Mucosa of descending colon (tissue), 3 donors: ENCODE measurements at places on chromosomes 16 and 17.

- DNase-seq = no peak
Observed at GRCh38 chr17:66649818-66650543, 184.9 kb upstream of the CACNG5 start.

DNA sequence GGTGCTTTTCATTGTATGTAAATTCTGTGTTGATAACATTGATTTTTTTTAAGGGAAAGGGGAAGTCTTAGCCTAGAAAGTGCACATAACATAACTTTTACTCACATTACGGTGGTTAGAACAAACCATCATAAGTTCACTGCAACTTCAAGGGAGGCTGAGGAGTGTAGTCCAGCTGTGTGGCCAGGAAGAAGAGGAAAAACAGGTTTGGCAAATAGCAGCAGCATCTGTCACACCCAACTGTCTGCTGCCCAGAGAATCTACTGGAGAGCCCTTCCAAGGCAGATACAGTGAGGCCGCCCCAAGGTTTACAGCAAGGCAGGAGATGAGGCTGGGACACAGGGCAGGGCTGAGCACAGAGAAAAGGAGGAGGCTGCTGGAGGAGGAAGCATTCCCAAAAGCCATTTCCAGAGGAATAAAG lies 60.6 kb downstream of the AIPL1 start:
- no peak for DNase-seq

- no peak for DNase-seq
Observed at GRCh38 chr16:72474501-72475123, 302.7 kb upstream of the PMFBP1 start.

DNA sequence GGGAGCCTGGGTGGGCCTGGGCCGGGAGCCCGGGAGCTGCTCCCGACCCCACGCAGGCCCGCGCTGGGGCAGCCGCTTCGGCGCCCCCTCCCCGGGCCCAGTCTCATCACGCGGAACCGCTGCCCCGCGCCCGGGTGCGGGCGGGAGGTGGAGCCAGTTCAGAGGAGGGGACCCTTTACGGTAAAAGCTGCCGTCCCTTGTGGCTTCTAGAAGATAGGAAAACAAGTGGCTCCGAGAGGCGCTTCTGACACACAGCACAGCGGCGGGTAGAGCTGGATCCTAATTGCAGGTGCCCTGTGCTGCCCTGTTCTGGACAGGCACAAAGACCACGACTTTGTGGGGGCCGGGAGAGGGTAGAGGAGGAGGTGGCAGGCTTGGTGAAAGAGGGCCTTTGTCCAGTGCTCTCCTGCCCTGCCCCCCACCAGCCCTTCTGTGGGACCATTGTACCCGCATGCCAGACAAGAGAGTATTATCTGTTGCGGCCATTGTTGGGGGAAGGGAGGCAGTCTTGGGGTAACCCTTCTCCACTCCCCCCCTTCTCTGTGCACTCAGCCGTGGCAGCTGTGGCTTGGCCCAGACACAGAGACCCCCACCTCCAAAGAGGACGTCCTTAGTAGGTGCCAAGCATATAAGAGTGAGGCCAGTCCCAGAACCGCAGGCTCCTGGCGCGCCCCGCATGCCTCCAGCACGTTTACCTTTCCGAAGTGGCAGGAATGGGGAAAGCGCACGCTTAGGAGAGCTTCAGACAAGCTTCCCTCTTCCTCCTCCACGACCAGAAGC lies 736 bp downstream of the CNP start:
- peak; percentile 61 for DNase-seq

DNA sequence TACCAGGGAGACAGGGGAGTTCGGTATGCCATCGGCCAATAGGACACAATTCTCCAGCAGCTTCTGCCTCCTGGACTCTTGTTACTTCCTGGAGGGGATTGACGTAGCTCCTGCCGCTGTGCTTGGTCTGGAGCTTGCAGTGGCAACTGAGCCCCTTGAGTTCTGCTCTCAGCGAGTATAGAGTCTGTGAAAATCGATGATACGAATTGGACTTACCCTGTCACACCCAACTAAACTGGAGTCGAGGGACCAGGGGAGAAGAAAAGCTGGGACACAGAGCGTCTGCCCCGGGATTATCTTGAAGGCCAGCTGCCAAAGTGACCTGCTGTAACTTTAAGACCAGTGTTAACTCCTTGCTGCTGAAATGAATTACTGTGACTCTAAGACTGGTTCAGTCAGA lies 22.2 kb downstream of the SEC14L1 start:
- no peak for DNase-seq

DNA sequence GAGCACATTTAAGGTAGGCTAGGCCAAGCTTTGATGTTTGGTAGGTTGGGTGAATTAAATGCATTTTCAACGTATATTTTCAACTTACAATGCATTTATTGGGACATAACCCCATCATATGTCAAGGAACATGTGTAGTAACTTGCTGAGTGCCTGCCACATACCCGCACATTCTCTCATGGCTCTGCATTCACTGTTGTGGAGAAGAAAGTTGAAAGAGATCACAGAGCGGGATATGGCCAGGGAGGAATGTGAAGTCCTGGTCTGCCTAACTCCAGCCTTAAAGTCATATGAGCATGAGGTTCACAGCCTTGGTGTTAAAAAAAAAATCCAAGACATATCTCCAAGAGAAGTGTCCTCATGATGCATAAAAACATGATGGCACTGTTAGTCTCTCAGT lies 79.1 kb downstream of the CFDP1 start:
- no peak for DNase-seq

- peak; percentile 85 for DNase-seq
Observed at GRCh38 chr16:3022208-3022683, 1.5 kb downstream of the HCFC1R1 start.

- DNase-seq = no peak
Observed at GRCh38 chr17:6749519-6749918, 6.3 kb upstream of the XAF1 start.

DNA sequence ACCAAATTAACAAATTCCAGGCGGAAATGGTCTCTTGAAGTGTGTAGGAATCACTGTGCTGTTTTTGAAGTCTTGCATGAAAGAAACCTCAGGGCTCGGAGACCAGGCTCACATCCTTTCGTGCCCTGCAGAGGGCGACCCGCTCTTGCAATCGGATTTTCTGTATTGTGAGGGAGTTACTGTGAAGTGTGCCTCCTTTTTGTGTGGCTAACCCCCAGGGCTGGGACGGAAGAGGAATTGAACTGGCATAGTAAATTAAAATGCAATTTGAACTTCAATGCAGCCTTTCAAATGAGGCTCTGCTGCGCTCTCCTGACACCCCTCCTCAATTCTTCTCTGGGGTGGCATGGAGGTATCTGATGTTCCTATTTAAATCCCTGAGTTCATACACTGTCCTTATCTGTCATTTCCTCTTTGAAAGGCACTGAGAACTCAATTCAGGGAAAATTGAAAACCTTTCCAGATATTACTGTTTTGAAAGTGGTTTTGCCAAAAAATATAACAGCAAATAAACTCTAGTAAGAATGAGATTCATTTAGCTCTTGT lies 51.5 kb upstream of the MGAT5B start:
- peak; percentile 37 for DNase-seq

GRCh38 chr17:10336393-10336792 lies 36.4 kb downstream of the MYH13 start:
- DNase-seq = no peak

GRCh38 chr16:70438969-70439862 lies at the start of gene ST3GAL2:
ST3GAL2 (minus strand) TSS chr16:70439100; CDS start chr16:70398530, 40,570 bp downstream.
- DNase-seq = peak; percentile 96

- DNase-seq = peak; percentile 76
Observed at GRCh38 chr16:23729503-23730424, 16.7 kb upstream of the ERN2 start.

- DNase-seq = no peak
Observed at GRCh38 chr17:34228781-34229180, 26.3 kb upstream of the CCL2 start.

DNA sequence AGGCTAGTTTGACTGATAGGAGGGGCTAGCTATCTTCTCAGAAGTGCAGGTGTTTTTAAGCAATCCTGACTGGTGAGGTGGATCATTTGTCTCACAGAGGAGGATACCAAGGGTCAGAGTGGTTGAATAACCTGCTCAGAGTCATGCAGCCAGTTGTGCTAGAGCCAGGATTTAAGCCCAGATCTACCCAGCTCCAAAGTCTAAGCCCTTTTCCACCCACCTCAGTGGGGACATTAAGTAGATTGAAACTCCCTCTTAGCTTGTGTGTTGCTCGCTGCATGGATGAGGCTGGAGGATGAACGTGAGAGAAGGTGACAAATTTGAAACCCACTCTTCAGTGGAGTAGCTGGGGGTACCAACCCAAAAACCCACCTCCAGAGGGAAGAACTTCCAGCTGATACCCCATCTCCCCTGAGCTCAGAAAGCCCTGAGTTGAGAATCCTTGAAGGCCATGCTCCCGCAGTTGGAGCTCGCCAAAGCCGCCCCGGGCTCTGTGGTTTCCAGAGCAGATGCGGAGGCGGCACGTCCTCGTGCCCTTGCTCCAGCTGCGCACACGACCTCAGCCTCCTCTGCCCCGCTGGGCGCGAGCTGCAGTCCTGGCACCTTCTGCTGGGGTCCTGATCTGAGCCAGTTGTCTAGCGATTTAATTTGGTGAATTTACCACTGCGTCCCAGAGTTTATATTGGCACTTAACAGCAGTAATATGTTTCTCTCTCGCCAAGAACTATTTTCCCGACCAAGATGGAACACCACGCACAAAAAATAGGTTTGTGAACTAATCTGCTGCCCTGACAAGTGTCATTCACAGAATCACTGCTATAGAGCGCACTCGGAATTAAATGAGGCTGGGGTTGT lies 159.5 kb downstream of the CCDC182 start:
- no peak for DNase-seq

DNA sequence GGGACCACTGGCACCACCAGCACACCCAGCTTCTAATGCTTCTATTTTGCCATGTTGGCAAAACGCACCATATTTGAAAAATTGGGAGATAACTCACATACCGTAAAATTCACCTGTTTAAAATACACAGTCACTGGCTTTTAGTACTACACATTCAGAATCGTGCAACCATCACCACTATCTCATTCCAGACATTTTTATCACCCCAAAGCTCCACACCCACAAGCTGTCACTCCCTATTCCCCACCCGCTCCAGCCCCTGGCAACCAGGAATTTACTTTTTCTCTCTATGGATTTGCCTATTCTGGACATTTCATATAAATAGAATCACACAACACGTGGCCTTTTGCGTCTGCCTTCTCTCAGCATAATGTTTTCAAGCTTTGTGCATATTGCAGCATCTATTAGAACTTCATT lies 25.0 kb downstream of the PPL start:
- no peak for DNase-seq

DNA sequence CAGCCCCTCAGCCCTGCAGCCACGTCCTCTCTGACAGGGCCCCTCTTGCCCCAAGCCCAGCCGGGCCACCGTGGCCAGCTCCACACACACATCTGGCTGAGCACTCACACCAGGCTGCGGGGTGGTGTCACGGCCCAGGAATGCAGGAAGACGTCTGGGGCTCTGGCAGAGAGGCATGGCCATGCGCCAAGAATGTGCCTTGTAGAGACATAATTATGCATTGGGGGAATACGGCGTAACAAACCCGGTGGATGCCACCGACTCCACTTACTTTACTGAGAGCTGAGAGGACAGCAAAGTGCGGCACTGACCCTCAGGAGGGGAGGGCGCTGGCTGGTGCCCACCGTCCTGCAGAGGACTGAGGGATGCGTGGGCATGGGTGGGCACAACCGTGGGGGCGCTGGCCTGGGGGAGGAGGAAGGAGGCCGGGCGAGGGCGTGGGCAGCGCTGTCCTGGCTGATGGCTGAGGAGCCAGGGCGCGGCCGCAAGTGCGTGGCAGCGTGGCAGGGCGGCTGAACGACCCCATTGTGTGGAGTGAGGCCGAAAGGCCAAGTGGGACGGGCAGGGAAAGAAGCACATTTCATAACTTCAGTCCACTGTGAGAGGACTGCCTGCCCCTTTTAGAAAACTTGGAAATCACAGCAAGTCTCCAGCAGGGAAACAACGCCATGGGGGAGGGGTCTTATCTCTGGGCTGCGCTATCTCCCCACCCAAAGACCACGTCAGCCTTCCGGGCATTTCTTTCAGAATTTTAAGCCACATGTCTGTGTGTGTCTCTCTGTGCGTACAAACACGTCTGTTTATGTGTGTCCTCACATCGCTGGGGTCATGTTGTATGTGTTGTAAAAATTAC lies 30.6 kb downstream of the METRNL start:
- DNase-seq = peak; percentile 82

- no peak for DNase-seq
Observed at GRCh38 chr16:11168386-11169051, 87.5 kb downstream of the SOCS1 start.

DNA sequence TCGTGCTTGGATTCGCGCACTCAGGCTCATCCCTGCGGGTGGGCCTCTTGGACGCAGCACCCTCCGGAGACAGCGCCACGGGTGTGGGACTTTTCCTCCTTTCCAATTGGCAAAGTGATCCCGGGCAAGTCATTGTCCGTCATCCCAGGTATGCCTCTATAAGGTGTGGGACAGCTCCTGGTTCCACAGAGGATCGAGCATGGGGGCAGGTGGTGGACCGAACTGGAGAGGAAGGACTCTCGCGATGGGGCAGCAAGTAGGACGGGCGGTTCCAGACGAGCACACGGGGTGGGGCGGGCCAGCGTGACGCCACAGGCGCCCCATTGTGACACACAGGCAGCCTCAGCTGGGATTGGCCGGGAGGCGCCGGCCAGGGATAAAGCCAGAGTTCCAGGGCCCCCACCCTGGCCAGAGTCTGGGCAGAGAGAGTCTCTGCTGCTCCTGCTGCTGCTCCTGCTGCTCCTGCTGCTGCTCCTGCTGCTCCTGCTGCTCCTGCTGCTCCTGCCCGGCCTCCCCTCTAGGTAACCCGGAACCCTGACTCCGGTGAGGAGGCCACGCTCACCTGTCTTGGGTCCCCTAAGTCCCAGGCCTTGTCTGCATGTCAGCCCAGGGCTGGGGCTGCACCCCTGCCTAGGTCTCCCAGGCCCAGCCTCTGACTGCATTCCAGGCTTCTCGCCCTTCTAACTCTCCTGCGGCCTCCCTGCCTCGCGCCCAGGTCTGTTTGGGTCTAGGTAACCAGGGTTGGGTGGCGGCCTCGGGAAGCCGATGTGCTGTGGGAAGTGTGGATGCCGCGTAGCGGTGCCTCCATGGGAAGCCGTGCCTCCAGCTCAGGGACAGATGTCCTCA lies 38.5 kb upstream of the SLC47A1 start:
- DNase-seq = no peak

GRCh38 chr17:67582673-67583081 lies 135.1 kb upstream of the NOL11 start:
- peak; percentile 58 for DNase-seq

GRCh38 chr17:35745246-35745645 lies 7.8 kb downstream of the GAS2L2 start:
- DNase-seq = no peak

DNA sequence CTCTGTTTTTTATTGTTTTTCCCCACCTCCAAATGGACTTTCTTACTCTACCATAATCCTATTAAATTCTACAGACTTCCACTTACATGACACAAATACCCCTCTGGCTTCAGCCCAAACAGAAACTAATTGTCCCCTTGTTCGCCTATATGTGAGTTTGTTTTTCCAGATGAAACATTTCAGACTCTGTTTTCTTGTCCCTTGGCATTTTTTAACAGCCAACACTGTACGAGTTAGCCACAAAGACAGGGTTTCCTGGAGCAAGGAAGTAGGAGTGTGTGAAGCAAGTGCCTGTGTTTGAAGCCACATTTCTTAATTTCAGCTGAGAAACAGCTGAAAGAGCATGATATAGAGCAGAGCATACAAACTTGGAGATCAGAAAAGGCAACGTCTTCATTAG lies 382.2 kb upstream of the CDH5 start:
- DNase-seq = no peak

- no peak for DNase-seq
Observed at GRCh38 chr16:87180069-87180468, 137.1 kb downstream of the C16orf95 start.
